NCI-H345 (cell line): ENCODE measurements at places on chromosomes 2 and 18.

GRCh38 chr18:50313873-50314460, 26.5 kb upstream of the CXXC1 start:
- no peak for DNase-seq

- DNase-seq: no peak
These were observed 84.3 kb downstream of the COL4A4 start for GRCh38 chr2:227079726-227080125.

GRCh38 chr18:67510831-67511230, 5.7 kb downstream of the DSEL start:
- no peak for DNase-seq

DNA sequence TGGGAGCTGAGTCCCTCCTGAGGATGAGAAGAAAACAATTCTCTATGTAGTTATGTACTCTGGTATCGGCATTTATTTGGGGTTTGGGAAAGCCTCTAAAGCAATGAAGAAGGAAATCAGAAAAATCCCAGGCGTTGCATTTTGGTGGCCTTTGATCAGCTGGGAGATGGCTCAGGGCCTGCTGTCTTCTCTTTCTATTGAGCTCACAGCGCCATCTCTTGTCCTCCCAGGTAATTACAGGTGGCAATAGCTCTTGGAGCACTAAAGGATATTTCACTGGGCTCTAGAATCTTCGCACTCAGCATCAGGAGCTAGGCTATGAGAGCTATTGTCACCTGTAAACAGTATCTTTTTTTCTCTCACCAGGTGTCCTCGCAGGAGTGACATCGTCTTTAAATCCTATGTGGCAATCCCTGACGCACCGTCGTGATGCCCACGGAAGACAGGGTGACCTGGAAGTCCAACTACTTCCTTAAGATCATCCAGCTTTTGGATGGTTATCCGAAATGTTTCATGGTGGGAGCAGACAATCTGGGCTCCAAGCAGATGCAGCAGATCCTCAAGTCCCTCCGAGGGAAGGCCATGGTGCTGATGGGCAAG, 76.1 kb upstream of the PMAIP1 start:
- peak; percentile 77 for DNase-seq

GRCh38 chr2:168165397-168165796, 82.0 kb downstream of the STK39 start:
- no peak for DNase-seq

DNA sequence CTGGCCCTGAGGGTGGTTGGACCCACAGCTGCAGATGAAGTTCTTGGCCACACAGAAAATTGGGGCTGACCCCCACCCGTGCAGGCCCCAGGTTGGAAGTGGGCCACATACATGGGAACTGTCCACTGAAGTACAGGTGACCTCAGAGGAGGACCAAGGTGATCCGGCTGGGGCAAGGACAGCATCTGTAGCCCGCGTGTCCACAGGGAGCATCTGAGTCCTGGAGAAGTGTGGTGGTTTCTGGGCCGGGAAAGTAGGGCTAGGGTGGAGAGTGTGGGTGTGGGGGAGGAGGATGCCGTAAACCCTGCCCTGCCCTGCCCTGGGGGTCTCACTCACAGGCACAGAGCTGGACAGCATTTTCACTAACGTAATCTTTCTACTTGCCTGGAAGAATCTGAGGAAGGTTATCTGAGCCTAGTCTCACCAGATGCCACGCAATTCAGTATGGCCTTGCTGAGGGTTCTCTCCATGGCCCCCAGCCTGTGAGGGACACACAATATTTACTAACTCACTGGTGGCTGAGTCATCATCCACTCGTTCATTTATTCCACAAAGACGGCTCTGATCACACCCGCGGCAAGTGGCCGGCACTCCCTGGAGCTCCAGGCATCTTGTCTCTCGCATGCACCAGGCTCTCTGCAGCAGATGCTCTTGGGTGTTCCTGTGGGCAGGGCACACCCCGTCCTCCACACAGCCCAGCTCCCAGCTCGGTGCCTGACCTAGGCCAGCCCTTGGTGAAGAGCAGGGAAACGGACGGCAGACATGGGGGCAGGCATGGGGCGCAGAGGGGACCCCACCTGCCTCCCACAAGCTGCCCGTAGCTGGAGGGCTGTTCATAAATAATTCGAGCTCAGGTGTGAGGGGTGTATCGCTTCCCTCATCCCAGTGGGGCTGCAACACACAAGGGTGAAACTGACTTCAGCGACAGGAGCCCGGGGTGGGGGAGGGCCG, 51.2 kb downstream of the INHBB start:
- peak; percentile 44 for DNase-seq

DNA sequence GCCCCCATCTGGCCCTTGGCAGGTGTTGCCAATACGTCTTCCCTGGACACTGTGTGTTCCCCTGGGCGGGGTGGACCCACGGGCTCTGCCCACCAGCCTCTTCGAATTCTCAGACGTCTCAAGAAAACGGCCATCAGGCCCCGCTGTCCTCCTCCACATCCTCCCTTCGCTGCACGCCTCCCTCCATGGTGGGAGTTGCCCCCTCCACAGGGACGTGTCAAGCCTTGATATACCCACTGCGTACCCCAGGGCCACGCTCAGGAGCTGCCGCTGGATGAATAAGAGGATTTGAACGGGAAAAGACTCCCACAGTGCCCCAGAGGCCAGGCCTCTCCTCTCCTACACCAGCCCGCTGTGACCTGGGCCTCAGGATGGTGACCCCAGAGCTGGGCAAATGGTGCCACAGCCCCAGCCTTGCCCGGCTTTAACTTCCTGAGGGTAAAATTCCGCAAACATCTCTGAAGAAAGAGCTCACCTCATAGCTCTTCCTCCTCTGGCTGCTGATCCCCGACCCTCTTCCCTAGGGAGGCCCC, 399.3 kb upstream of the MYT1L start:
- DNase-seq: no peak
